ENCODE measurements at places on chromosomes 2 and 18.

DNA sequence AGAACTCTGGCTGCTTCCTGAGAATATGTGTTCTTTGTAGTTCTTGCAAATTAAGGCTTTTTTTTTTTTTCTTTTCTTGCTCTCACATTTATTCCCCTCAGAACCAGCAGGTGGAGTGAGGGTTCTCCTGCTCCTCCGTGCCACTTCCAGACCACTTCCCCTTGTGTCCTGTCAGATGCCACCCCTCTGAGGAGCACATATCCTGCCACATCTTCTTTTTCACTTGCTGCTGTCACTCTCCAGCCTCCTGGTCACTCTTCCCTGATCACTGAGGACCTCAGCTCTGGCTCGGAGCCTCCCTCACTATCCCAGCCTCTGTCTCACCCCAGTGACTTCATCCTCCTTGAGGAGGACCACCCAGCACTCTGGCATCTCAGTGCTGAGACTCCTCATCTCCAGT, 100.5 kb downstream of the TACR1 start:
- DNase-seq, result no peak

GRCh38 chr2:211061612-211062296, 505.4 kb downstream of the CPS1 start:
- DNase-seq, result no peak

DNA sequence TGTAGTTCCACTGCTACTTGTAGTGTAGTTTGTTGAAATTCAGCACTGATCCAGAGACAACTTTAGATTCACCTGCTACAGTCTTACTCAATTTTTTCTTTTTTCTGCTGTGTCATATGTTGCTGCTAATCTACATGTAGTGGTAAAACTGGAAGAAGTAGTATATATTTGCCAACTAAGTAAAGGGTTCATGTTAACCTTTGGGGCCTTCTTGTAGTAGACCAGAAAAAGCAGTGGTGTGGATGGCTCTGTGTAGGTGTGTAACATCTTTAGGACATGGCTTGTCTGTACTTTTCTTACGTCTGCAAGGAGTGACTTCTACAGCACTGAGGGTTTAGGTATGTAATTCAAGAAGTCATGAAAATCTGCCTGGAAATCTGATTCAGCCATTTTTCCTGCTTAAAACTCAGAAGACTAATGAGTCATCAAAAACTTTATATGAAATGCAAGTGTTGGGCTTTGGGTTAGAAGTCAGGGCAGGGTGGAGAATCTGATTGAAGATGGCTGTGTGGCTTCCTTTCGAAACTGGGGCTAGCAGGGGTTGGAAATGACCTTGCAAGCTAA, 8.4 kb downstream of the PTPRM start:
- DNase-seq, result no peak

DNA sequence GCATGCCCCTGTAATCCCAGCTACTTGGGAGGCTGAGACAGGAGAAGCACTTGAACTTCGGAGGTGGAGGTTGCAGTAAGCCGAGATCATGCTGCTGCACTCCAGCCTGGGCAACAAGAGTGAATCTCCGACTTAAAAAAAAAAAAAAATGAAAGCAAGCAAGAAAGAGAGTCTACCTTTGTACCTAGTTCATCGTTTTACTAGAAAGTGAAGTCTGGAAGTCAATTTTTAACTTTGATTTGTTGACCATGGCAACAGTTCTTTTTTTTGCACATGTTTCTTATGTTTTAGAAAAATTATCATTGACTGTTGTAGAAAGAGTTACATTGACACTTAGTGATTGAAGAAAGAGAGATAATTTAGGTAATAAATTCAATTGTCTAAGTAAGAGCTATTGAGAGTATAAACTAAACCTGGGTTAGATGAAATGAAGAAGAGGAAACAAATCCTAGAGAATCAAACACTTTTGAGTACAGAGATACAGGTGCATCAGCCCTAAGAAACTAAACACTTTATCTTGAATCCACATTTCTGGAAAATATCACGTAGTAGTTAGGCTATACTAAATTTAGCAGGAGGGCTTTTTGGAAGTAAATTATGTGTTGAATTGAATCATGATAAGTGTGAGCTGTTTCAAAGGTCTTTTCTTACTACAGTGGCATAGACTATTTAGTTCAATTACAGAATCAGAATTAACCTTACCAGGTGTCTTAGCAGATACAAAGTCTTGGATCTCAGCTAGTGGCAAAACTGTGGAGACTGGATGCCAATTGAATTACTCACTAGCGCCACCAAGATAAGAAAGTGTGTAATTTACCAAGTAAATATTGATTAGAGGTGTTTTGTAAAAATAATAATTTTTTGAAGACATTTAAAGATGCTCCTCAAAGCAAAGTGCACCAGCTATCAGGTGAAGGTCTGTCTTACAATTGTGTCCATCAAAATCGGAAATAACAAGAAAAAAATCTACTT, 303.4 kb upstream of the NRXN1 start:
- no peak for DNase-seq

- no peak for DNase-seq
Observed at GRCh38 chr2:46136953-46137352, 160.3 kb upstream of the EPAS1 start.

- DNase-seq, result no peak
Observed at GRCh38 chr2:108593547-108594098, 59.4 kb downstream of the LIMS1 start.

GRCh38 chr2:169928463-169928864, 101.2 kb downstream of the UBR3 start:
- DNase-seq, result no peak
